ENCODE measurements at places on chromosomes 11 and 22.
A peak's percentile ranks its signal among the peaks of the same experiment; 100 is the strongest.

DNA sequence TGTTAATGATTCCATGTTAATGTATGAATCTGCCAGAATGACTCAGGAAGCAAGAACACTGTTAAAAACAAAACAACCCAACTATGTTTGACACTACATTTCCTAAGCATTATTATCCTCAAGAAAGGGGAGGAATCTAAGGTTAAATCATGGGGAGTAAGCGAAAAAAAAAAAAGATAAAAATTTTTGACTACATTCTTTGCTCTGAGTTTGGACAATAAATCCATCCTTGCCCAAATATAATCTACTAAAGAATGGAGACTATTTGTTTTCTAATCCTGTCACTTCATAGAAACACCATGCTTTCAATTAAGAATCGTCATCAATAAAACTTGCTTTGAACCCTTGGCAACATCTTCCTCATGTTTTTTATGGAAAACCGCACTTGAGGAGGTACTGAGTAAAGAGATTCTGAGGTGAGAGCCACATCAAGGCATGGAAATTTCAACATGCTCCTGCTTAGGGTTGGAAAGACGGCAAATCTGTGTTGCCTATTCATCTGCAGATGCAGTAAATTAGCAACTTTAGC, 9.7 kb downstream of the MAML2 start:
- no peak overlapping the region for H3K4me3 ChIP-seq
- no peaks in the 10 kb centered on the region for H3K27me3 ChIP-seq
- no peaks in the 10 kb centered on the region for H3K36me3 ChIP-seq
- peaks cover 19% of the 10 kb centered on the region for H3K4me1 ChIP-seq

DNA sequence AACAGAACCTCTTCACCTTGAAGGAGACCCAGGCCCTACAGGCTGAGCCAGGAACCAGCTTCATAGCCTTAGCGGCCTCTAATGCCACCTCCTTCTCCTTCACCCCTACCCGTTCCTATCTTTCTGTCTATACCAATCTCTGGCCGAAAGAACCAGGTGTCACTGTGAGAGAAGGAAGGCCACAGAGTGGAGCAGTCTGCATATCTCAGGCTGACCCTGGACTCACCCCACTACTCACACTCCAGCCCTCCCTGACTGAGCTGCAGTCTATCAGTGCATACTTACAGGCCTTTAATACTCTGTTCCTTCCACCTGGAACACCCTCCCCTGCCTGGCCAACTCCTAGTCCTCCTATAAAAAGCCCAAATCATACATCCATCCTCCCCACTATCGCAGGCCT, 32.7 kb downstream of the ARAP1 start:
- no peaks in the 10 kb centered on the region for H3K27me3 ChIP-seq
- no peaks in the 10 kb centered on the region for H3K36me3 ChIP-seq
- no peak for DNase-seq
- H3K27ac ChIP-seq, result peak overlapping the region; percentile 89

GRCh38 chr11:130672911-130673310, 224.5 kb downstream of the ADAMTS15 start:
- H3K4me1 ChIP-seq, result peaks cover 84% of the 10 kb centered on the region
- H3K27me3 ChIP-seq, result no peaks in the 10 kb centered on the region
- no peaks in the 10 kb centered on the region for H3K36me3 ChIP-seq
- peak; percentile 89 for DNase-seq

DNA sequence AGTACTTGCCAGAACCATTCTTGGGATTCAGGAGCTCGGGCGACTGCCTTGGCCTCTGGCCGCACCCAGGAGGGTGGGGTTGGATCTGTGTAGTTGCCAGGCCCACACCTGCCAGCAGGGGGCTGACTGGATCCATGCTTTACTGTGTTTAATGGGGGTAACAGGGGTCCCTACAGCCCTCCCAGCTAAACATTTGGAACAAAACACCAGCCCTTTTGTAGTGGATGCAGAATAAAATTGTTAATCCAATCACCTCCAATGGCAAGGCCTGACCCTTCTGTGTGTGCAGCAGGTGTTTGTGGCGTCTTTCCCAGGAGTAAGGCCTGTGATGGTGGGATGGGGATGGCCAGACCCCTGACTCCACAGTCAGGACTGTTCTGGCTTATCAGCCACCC, 22.5 kb downstream of the SUN2 start:
- peaks cover 78% of the 10 kb centered on the region for H3K36me3 ChIP-seq
- H3K4me3 ChIP-seq, result no peak overlapping the region

GRCh38 chr11:31237819-31238760, 131.4 kb downstream of the DCDC1 start:
- no peaks in the 10 kb centered on the region for H3K27me3 ChIP-seq
- H3K4me1 ChIP-seq, result no peaks in the 10 kb centered on the region
- no peaks in the 10 kb centered on the region for H3K36me3 ChIP-seq
- H3K4me3 ChIP-seq, result no peak overlapping the region
- DNase-seq, result no peak

- H3K4me1 ChIP-seq, result no peaks in the 10 kb centered on the region
- no peaks in the 10 kb centered on the region for H3K27me3 ChIP-seq
- no peak overlapping the region for H3K4me3 ChIP-seq
- no peak for DNase-seq
These were observed 38.9 kb upstream of the CCDC34 start for GRCh38 chr11:27401833-27402316.

- no peak overlapping the region for H3K4me3 ChIP-seq
- no peaks in the 10 kb centered on the region for H3K4me1 ChIP-seq
- no peaks in the 10 kb centered on the region for H3K27me3 ChIP-seq
- no peak for DNase-seq
- H3K27ac ChIP-seq, result no peak overlapping the region
These were observed 243.5 kb upstream of the ANO3 start for GRCh38 chr11:26088391-26088790.

- H3K4me1 ChIP-seq, result no peaks in the 10 kb centered on the region
- no peaks in the 10 kb centered on the region for H3K36me3 ChIP-seq
- no peaks in the 10 kb centered on the region for H3K27me3 ChIP-seq
- DNase-seq, result no peak
These were observed 71.8 kb upstream of the B3GAT1 start for GRCh38 chr11:134483857-134484256.

DNA sequence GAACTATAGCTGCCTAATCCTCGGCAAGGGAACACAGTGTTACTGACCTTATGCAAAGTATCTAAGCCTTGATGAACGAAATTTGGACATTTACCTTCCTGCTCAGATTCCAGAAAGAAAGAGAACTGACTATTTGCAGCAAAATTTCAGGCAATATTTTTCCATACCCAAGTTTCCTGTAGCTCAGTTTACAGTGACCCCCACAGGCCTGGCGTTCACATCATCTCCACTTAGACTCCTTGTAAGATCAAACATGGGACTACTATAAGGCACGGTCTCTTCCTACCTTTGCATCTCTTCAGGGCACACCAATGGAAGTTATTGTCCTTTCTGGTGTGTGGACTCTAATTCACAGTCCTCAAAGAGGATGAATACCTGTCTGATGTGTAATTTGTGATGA, 21.1 kb downstream of the MS4A6A start:
- H3K4me1 ChIP-seq, result no peaks in the 10 kb centered on the region
- DNase-seq, result no peak
- no peak overlapping the region for H3K4me3 ChIP-seq
- no peaks in the 10 kb centered on the region for H3K27me3 ChIP-seq
- H3K36me3 ChIP-seq, result no peaks in the 10 kb centered on the region

- no peaks in the 10 kb centered on the region for H3K27me3 ChIP-seq
- DNase-seq, result no peak
- no peaks in the 10 kb centered on the region for H3K4me1 ChIP-seq
- no peak overlapping the region for H3K27ac ChIP-seq
- H3K4me3 ChIP-seq, result no peak overlapping the region
- H3K36me3 ChIP-seq, result no peaks in the 10 kb centered on the region
These were observed 242.1 kb downstream of the LUZP2 start for GRCh38 chr11:24738972-24739371.

- H3K4me1 ChIP-seq, result peaks cover 50% of the 10 kb centered on the region
- no peak for DNase-seq
- no peak overlapping the region for H3K4me3 ChIP-seq
- H3K36me3 ChIP-seq, result peaks cover 27% of the 10 kb centered on the region
These were observed 4.9 kb downstream of the LGALS1 start for GRCh38 chr22:37680191-37680851.

DNA sequence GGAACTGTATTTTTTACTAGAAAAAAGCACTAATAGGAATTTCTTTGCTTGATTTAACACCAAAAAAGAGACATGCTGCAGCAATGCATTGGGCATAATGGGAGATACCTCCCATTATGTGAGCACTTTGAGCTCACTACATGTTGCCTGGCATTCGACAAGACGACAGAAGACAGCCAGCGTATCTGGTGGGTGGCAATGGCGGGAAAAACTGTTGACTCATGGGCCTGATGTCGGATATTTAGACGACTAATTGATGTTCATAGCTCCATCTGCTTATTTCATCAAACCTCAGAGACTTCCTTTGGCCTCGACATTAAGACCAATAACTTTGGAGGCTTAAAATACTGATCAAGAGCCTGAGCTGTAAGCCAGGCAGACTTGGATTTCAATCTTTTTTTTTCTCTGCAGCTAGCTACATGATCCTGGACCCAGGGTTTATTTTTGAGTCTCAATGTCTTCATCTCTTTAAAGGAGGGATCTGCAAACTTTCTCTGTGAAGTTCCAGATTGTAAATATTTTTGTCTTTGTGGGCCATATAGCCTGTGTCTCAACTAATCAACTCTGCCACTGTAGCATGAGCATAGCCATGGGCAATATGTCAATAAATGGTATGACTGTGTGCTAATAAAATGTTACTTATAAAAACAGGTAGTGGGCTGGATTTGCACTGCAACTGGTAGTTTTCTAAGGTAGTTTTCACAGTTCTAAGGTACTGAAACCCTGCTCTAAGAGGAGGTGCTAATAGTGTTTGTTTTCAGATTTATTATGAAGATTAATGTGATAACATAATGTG, 375.1 kb downstream of the METTL15 start:
- DNase-seq, result no peak
- no peaks in the 10 kb centered on the region for H3K4me1 ChIP-seq
- no peaks in the 10 kb centered on the region for H3K36me3 ChIP-seq

DNA sequence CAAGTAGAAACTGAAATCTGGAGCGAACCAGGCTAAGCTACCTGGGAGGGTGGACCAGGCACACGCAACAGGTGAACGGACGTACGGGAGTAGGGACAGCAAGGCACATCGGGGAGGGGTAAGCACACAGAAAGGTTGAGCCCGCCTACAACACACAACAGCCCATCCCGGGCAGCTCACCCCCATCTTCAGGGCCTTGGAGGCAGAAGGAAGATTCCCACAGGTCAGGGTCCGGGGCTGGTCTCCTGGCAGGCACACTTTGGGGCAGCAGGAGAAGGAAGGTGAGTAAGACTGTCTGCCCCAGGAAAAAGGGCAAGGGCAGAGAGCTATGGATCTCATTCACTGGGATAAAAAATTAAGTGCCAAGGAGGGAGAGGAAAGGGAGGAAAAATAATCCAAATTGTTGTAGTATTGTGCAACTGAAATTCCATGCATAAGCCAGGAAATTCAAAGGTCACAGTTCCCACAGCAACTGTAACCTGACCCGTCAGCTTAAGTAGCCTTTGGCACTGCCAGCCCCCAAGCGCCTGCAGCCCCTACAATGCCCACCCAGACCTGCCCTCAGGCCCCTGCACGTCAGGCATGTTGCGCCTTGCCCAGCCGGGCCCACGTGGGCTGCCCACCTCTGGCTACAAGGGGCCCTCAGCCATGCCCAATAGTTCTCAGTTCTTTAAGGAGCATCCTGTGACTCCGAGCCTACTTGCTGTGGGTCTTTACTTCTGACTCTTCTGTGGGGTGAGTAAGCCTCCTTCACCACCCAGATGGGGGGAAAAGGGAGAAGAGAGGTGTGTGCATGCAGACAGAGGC, 51.8 kb downstream of the MICAL3 start:
- DNase-seq, result no peak
- H3K27ac ChIP-seq, result peak overlapping the region; percentile 67
- no peaks in the 10 kb centered on the region for H3K27me3 ChIP-seq
- H3K36me3 ChIP-seq, result no peaks in the 10 kb centered on the region

- DNase-seq, result no peak
- H3K4me3 ChIP-seq, result no peak overlapping the region
- H3K27me3 ChIP-seq, result no peaks in the 10 kb centered on the region
- peaks cover 7% of the 10 kb centered on the region for H3K4me1 ChIP-seq
- no peak overlapping the region for H3K27ac ChIP-seq
These were observed 510.2 kb downstream of the METTL15 start for GRCh38 chr11:28618416-28618815.

- no peak overlapping the region for H3K27ac ChIP-seq
- H3K4me3 ChIP-seq, result no peak overlapping the region
- no peaks in the 10 kb centered on the region for H3K27me3 ChIP-seq
- H3K36me3 ChIP-seq, result no peaks in the 10 kb centered on the region
- no peak for DNase-seq
These were observed 61.7 kb downstream of the BRD1 start for GRCh38 chr22:49765951-49766350.

GRCh38 chr22:17830043-17830961, 56.0 kb upstream of the BID start:
- DNase-seq, result peak; percentile 98
- no peaks in the 10 kb centered on the region for H3K27me3 ChIP-seq
- no peak overlapping the region for H3K4me3 ChIP-seq
- H3K36me3 ChIP-seq, result peaks cover 45% of the 10 kb centered on the region
- peaks cover 51% of the 10 kb centered on the region for H3K4me1 ChIP-seq
- peak overlapping the region; percentile 84 for H3K27ac ChIP-seq

Measured in esophagus muscularis mucosa (tissue), 4 donors.